ENCODE measurements at places on chromosomes 12 and 14.

GRCh38 chr14:73741386-73741875 is 27.2 kb upstream of the PNMA1 start:
- DNase-seq: peak; percentile 70

GRCh38 chr14:73176685-73177084 is 40.4 kb downstream of the PSEN1 start:
- no peak for DNase-seq

GRCh38 chr12:44428825-44429224 is 447.3 kb downstream of the NELL2 start:
- DNase-seq: no peak

GRCh38 chr12:57868221-57868620 is 21.7 kb upstream of the CTDSP2 start:
- DNase-seq: no peak

GRCh38 chr12:119399301-119399700 is 64.8 kb downstream of the CCDC60 start:
- DNase-seq: no peak

GRCh38 chr12:118361092-118361404 is 11.7 kb downstream of the TAOK3 start:
- DNase-seq: no peak

GRCh38 chr14:88562532-88562830 is 356 bp upstream of the ZC3H14 start:
- no peak for DNase-seq

DNA sequence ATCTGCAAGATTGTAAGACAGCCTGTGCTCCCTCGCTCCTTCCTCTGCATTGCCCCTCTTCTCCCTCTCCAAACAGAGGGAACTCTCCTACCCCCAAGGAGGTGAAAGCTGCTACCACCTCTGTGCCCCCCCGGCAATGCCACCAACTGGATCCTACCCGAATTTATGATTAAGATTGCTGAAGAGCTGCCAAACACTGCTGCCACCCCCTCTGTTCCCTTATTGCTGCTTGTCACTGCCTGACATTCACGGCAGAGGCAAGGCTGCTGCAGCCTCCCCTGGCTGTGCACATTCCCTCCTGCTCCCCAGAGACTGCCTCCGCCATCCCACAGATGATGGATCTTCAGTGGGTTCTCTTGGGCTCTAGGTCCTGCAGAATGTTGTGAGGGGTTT is 37.4 kb downstream of the DAD1 start:
- DNase-seq: no peak

DNA sequence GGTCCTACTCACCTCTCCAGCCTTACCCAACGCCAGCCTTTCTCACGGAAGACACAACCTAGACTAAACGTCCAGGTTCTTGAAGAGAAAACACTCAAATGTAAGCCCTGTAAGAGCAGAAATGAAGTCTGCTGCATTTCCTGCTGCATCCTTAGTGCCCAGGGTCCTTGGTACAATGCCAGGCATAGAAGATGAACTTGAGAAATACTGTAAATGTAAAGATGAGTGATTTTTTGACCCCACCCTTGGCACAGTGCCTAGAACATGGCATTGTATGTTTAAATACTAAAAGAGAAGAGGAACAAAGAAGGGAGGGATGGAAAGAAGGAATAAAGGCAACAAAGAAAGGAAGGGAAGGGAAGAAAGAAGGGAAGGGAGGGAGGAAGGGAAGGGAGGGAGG is 514.6 kb downstream of the MED13L start:
- no peak for DNase-seq

DNA sequence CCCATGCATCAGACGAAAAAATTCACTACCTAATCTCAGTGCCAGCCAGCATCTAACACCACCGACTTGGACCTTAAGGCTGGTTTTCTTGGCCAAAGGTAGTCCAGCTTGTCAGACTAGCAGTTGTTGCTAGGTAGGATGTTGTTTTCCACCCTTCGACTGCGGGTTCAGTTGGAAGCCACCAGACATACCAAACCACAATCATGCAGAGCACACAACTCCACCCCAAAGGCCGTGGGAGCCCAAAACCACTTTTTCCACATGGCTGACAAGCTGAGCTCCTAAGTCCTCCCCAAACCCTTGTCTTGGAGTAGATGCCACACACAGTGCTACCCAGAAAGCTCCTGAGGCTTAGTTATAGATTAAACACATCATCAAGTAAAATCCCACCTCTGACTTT is 46.8 kb downstream of the LRIG3 start:
- no peak for DNase-seq

GRCh38 chr12:124020514-124020949 is 47.5 kb downstream of the ZNF664 start:
- no peak for DNase-seq

GRCh38 chr12:106179086-106179485 is 40.3 kb upstream of the NUAK1 start:
- DNase-seq: no peak

- no peak for DNase-seq
Measured at GRCh38 chr12:78403681-78404080, 460.9 kb upstream of the SYT1 start.

- DNase-seq: peak; percentile 1
Measured at GRCh38 chr12:2739832-2740641, 54.7 kb upstream of the FKBP4 start.

- DNase-seq: no peak
Measured at GRCh38 chr12:56150563-56150962, 1.8 kb upstream of the MYL6B start.

DNA sequence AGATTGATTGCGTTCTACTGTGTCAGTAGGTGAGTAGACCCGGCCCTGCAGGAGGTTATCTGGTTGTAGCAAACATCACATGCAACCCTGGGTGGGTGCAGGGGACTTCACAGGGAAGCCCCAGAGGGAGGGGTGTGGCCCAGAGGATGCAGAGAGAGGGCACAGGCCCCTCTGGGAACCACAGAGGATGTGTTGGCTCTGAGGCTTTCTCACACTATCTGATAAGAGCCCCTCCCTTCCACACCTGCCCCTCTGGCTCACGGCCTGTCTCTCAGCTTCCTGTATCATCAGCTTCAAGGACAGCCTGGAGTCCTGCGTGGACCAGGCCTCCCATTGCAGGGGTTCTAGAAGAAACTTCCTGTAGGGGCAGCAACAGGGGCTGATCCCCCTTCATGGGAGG is 101.9 kb downstream of the RIN3 start:
- DNase-seq: no peak

DNA sequence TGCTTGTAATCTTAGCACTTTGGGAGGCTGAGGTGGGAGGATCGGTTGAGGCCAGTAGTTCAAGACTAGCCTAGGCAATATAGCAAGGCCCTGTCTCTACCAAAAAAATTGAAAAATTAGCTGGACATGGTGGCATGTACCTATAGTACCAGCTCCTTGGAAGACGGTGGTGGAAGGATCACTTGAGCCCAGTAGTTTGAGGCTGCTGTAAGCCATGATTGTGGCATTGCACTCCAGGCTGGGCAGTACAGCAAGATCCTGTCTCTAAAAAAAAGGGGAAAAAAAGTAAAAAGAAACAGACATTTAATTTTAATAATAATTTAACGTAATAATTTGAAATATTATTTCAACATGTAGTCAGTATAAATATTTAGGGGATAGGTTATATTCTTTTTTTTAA is 16.1 kb downstream of the MON2 start:
- no peak for DNase-seq

DNA sequence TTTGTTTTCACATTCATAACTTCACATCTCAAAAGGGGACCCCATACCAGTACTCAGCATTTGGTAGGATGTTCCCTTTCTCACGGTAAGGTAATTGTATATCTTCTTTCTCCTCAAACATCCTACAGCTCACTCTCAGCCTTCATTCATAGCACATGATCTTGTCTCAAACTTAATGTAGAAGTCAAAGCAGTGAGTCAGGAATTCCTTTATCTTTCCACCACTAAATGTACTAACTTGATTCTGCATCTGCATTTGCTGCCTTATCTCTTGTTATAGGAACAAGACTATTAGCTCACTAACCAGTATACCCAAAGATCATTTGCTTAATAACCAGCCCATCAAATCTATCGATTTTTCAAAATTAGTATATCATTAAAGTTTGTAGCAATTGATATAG is 22.9 kb downstream of the CPSF2 start:
- no peak for DNase-seq

- DNase-seq: peak; percentile 13
Measured at GRCh38 chr12:112676507-112676906, 115.0 kb upstream of the RPH3A start.

DNA sequence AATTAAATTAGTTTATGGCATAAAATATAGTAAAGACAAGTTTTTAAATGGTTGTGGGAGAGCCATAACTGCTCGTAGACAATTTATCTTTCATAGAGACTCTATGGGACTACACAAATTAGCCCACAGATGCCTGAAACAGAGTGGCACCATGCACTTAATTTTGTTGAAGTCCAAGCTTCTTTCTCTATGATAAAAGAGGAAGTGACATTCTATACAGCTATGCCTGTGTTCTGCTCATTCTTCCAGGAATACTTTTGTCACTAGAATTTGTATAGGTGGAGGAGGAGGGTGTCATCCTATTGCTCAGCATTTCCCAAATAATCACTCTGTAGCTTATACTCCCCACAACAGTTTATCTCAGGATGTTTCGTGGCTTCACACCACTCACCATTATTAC is 43.7 kb upstream of the KICS2 start:
- DNase-seq: no peak

- no peak for DNase-seq
Measured at GRCh38 chr12:132489078-132489601, 811 bp upstream of the FBRSL1 start.

GRCh38 chr12:63948211-63948610 is 103.7 kb downstream of the SRGAP1 start:
- no peak for DNase-seq

GRCh38 chr14:101960225-101960624 is 4.1 kb upstream of the DYNC1H1 start:
- no peak for DNase-seq

DNA sequence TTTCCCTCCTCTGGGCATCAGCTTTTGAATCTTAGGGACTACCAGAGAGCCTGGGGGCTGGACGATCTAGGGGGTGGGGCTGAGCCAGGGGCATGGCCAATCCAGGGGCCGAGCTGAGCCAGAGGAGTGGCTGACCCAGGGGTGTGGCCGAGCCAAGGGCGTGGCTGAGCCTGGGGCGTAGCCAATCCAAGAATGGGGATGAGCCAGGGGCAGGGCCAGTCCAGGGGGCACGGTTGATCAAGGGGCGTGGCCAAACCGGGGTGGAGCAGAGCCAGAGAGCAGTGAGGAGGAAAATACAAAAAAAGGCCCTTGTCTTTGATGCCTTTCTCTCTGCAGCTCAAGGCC is 219.3 kb upstream of the NOS1 start:
- no peak for DNase-seq

DNA sequence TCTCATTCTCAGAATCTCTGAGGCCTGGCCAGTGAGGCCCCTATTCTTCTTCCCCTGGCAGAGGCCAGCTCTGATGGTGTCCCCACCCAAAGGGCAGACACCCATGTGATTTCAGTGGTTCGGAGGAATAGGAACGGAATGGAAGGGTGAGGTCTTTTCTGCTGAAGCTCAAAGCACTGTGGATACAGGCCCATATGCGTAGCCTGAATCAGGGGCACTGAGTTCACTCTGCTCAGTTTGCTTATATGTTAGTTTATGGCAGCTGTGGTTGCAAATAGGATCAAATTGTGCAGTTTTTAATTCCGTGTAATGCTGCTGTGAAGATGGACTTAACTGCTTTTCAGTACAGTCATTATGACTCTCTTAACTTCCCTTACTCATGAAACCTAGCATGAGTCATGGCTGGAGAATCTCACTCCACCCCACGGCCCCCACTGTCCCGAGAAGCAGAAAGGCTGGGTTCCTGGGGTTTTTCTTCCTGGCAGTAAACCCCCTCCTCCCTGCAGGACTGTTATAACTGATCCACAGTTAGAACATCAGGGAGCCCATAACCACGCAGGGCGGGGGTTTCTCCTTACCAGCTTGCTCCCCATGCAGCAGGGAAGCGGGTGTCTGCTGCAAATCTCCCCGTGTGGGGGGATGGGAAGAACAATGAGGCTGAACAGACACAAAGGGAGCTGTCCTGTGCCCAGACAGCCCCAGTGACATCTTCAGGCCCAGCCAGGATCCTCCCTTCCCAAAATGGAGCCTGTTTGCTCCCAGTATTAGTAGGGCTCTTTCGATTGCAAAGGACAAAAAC is 122.7 kb downstream of the SLC38A6 start:
- no peak for DNase-seq

GRCh38 chr14:103273145-103273744 is 60.8 kb upstream of the EIF5 start:
- no peak for DNase-seq

DNA sequence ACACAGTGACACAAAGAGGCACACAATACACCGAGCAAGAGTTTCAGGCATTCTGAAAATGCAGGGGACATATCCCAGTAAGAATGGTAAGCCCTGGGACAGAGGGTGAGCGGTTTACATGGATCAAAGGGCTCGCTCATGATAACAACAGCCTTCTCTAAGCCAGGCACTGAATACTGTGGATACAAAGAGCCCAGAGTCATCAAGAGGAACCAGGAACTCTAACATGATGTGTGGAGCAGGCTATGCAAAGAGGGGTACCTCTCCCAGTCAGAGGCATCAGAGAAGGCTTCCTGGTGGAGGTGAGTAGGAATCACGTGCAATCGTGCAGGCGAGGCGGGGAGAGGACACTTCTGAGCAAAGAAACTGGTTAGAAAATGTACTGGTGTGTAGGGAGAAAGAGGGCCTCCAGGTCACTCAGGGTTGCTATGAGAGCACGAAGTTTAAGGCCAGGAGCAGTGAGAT is 76.9 kb upstream of the EEA1 start:
- DNase-seq: no peak

DNA sequence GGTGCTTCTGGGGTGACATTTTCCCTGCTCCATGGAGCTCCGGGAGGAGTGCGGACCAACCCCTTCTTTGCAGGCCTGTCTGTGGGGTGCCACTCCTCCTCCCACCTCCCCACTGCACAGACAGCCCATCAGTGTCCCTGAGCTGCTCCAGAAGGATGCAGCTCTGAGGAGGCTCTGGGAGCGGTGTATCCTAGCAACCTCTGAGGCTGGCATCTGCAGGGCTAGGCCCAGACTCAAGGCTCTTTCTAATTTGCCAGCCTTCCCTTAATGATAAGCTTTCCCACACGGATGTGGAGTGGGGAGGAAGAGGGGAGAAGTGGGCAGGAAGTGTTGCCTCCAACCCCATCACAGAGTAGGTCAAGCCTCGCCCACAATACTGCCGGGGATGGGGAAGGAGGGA is 59.7 kb downstream of the CALM1 start:
- peak; percentile 28 for DNase-seq

DNA sequence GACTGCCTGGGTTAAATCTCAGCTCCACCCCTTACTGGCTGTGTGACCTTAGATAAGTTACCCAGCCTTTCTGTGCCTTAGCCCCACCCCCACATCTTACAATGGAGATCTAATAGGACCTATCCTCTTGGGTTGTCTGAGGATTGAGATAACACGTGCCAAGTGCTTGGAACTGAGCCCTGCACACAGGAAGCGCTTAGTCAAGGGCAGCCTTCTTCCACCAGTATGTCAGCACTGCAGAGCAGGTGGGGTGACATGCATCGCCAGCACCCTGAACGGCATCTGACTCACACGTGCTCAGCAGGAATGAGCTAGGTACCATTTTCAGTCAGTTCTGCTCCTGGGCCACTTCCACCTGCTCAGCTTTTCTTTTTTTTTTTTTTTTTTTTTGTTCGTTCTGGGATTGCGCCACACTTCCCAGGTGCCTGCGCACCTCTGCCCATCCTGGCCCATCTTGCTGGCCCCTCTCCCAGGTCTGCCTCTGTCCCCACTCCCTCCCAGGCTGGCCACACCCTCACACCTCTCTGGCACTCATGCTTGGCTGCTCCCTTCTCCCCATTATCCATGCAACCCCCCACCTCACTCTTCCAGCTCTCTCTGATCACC is 19.6 kb downstream of the LGMN start:
- DNase-seq: no peak
